Testis (tissue), 5 donors: ENCODE measurements at places on chromosomes 12 and 14. TPM values are rescaled to one million over a fixed set of nuclear protein-coding genes. Genes with fewer than 3 reads are reported as not detected.

DNA sequence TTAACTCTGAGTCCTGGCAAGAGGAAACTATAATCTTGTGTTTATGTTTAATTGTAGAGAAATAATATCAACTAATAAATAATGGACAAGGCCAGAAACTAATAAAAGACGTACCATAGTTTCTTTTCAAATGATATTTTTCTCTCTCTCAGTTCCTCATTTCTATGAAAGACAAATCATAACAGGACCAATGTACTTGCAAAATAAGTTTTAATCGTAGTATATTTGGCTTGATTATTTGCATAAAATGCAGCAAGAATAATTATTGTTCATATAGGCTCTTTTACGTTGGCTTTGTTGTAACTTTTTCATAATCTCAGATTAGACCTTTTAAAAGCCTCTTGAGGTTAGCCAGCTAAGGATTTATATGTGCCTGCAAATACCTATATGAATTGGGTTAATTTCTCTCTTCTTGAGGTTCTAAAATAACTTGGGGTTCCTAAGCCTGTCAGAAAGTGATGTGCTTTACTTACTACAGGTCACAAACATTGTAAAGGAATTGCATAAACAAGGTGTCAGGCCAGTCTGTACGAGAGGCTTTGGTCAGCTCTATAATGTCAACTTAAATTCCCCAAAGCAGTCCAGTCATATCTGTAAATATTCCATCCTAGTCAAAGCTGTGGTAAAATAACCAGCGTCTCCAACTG, 152.8 kb upstream of the PTPRQ start:
- no peak for DNase-seq

DNA sequence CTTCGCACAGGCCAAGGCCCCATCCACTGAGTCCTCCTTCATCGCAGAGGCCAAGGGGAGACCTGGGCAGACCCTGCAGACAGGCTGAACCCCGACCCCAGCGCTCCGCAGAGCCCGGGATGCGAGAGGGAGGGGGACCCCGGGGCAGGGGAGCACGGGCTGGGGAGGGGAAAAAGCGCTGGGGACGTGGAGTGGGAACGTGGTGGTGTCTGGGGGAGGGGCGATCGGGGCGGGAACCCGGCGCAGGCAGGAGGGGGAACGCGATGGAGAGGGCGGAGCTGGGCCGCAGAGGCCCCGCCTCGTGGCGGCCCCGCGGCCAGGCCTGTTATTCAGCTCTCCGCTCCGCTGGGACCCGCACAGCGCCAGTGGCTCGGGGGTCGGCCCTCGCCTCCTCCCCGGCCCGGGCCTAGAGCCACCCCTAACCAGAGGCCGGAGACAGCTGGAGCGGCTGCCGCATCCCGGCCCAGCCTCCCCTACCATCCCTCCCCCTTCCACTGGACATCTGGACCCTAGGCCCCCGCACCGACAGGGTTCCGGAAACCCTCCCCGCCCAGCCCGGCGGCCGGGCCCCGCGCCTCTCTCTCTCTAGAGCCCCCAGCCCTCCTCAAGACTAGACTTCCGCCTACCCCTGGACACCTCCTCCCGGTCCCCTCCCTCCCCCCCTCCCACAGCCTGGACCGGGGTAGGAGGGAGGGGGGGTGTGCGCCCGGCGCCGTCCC, at the start of gene ARHGEF25:
Gene ARHGEF25, plus strand, starts transcription at position 328 of the 719 bp plus-strand sequence. CDS start 460 bp downstream, outside the sequence.
- peak; percentile 69 for DNase-seq

DNA sequence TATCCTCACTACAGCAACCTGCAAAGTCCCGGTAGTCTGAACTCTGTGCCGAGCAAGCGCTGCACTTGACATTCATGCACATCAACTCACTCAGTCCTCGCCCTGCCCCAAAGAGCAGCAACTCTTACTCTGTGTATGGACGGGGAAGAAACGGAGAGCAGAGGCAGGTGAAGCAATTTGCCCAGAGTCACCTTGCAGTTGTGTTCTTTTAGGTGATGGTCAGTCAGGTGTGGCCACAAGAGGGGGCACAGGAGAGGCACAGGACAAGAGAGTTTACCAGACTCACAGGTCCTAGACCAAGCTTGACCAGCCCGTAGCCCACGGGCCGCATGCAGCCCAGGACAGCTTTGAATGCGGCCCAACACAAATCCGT, 39.1 kb downstream of the TSPAN11 start:
- DNase-seq: no peak

The SLC22A17 gene
- 93.8 TPM for total RNA-seq

GRCh38 chr14:105087308-105087962, 22.2 kb upstream of the GPR132 start:
- DNase-seq: peak; percentile 58

The NUAK1 gene
- 6.6 TPM for total RNA-seq

GRCh38 chr12:2775431-2775830, 19.3 kb upstream of the FKBP4 start:
- no peak for DNase-seq

GRCh38 chr12:117367006-117367638, 5.7 kb upstream of the NOS1 start:
- DNase-seq: peak; percentile 91

DNA sequence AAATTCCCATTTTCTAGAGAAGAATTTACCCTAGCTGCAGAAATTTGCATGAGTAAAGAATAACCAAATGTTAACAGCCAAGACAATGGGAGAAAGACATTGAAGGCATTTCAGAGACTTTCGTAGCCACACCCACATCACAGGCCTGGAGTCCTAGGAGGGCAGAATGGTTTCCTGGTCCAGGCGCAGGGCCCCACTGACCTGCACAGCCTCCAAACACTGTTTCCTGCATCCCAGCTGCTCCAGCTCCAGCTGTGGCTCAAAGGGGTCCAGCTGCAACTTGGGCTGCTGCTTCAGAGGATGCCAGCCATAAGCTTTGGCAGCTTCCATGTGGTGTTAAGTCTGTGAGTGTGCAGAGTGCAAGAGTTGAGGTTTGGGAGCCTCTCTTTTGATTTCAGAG, 6.5 kb upstream of the PRR4 start:
- no peak for DNase-seq

The SLC5A8 gene
- 0.31 TPM for total RNA-seq

DNA sequence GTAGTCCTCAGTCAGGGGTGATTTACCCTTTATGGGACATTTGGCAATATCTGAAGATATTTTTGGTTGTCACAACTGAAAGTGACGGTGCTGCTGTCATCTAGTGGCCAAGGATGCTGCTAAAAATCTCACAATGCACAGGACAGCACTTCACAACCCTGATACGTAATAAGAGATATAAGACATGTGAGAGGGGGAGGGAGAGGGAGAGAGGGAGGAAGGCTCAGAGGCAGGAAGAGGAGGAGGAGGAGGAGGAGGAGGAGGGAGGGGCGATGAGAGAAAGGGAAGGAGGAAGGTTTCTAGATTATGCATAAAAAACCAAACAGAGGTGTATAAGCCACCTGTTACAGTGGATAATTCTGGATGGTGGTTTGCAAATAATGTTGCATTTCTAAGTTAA, 14.3 kb downstream of the MYL2 start:
- no peak for DNase-seq

The EML5 gene
- total RNA-seq: 17.7 TPM
